ENCODE measurements at places on chromosomes 6 and 20. TPM values are rescaled to one million over a fixed set of nuclear protein-coding genes. Genes with fewer than 3 reads are reported as not detected.

- DNase-seq: peak; percentile 1
Observed at GRCh38 chr20:44357555-44358125, 2.1 kb downstream of the HNF4A start.

- no peak for DNase-seq
Observed at GRCh38 chr6:3538536-3538935, 81.7 kb upstream of the SLC22A23 start.

REM1 gene
- total RNA-seq: not detected

GRCh38 chr6:143545976-143546547, 34.5 kb upstream of the FUCA2 start:
- peak; percentile 40 for DNase-seq

- DNase-seq: no peak
Observed at GRCh38 chr20:31859998-31860380, 10.3 kb downstream of the DUSP15 start.

DNA sequence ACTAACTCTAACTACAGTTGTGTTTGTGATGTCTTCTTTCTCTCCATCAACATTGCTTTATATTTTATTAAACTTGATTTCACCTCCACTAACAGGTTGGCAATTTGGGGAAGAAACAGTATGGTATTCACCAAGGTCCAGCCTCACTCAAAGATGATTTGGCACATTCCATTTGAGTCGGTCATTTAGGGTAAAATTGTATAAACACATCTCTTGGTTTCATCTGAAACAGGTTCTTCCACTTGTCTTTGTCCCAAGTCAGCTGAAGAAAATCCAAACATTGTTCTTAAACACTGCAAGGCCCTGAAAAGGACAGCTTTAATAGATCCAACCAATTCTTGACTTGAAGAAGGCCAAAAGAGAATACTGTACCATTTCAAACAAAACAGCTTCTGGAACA, 104.9 kb upstream of the NT5E start:
- DNase-seq: no peak

DNA sequence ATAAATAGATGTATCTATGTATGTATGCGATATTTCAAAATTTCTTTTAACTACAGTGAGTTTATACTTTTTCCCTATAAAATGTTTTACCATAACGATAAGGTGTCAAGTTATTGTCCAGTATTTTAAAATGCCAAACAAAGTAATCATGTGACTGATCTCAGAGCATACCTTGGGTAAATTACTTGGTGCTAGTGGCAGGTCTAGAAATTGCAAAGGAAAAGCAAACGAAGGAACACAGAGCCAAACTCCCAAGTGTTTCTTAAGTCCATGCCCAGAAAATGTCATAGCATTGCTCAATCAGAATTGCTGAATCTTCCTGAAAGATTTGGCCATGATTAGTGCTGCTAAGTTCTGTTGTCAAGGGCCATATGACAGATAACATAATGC, 77.5 kb downstream of the CAP2 start:
- peak; percentile 85 for DNase-seq

GRCh38 chr6:33314943-33315792, 1.3 kb upstream of the TAPBP start:
- DNase-seq: no peak

DNA sequence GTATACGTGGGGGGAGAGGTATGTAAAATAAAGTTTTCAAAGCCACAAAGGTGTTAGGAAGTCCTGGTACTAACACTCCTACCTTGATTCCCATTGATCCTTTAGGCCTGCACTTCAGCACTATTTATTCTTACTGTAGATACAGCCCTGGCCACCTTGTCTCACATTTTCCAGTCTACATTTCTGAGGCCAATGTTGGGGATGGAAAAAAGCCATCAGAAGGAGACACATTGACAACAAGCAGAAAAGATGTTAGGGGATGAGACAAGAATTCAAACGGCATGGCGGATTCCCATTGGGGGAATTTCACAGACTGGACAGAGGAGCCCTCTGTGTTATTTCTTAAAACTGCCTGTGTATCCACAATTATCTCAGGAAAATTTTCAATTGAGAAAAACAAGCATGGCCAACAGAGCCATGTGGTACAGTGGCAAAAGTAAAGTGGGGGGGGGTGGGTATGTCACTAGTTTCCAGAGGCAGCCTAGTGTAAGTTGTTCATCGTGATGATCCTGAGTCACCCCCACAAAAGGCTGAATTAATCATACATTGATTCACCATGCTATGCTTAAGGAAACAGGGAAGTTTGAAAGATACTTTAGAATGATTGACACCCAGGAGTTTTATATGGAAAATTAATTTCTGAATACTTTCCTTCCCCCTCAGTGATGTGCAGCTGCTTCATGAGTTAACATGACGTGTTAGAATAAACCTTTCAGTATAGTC, 40.5 kb downstream of the RREB1 start:
- DNase-seq: peak; percentile 25

GRCh38 chr20:45467861-45468260, 1.7 kb upstream of the WFDC2 start:
- DNase-seq: no peak

CLDN20 gene
- total RNA-seq: not detected

DNA sequence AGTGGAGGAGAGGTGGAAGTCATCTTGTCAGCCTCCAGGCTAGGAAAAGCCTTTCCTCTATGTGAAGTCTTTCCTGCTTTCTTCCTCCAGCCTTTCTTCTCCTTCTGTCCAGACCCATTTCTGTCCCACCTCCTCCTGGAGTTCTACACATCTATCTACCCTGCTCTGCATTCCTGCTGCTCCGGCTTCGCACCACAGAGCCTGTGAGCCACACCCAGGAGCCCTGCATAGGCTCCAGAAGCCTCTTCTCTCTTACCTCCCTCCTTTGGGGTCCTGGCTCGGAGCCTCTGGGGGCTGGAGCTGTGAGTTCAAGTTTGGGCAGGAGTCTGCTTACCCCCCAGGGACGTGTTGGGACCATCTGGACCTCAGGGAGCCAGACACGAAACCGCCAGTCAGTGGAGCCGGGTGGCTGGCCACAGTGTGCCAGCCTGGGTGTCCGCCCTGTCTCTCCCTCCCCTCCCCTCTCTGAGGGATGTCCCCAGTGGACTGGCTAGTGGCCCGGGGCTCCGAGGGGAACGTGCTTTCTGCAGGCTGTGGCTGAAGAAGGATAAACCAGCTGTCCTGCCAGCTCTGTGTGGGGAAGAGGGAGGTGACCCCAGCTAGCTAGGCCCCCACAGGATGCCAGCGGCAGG, 99.2 kb downstream of the VEGFA start:
- DNase-seq: no peak

TRDN gene
- total RNA-seq: not detected

DNA sequence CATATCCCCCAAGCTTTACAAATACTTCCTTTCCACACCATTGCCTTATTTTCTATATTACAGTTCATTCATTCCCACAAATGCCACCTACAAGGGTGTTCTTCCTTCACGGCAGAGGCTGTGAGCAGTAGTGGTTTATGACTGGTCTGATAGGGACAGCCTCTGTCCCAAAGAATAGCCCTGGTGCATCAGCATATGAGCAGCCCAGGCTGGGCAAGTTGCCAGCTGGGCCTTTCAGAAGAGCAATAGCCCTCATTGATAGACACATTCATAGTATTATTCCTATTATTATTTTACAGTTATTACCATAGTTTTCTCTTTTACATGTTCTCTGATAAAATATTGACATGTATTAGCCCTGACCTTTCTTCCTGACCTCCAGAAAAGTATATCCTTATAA, 149.9 kb downstream of the MMS22L start:
- no peak for DNase-seq

MCHR2 gene
- not detected for total RNA-seq

HLA-G gene
- not detected for total RNA-seq

- DNase-seq: peak; percentile 94
Observed at GRCh38 chr20:47336129-47336754, 20.3 kb downstream of the ZMYND8 start.

PGK2 gene
- not detected for total RNA-seq

- peak; percentile 84 for DNase-seq
Observed at GRCh38 chr6:83371423-83371822, 59.4 kb downstream of the ME1 start.

DNA sequence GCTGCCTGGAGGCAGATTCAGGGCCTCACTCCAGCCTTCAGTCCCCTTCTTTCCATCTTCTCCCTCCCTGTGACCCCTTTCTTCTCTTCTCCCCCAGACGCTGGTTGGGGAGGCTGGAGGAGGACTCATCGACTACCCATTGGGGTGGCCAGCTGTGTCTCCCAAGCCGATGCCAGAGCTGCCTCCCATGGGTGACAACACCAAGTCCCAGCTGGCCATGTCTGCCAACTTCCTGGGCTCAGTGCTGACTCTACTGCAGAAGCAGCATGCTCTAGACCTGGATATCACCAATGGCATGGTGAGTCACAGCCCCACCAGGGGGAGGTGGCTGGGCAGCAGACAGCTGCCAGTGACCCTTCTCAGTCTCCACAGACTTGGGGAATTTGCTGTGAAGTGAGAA, 12.9 kb downstream of the BPIFB4 start:
- no peak for DNase-seq

- DNase-seq: peak; percentile 73
Observed at GRCh38 chr6:46781478-46782378, 11.5 kb upstream of the MEP1A start.

DNA sequence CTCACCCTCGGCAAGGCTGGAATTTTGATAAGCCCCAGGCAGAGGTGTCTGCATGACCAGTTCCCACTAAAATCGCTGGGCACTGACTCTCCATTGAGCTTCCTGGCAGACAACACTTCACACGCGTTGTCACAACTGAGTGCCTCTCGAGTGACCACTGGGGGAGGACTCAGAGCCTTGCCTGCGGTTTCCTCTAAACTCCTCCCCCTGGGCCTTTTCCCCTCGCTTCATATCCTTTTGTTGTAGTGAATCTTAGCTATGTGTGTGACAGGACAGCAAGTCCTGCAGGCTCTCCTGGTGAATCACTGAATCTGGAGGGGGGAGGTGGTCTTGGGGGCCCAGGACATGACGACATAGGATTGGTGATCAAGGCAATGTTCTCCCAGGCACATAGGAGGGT, 670.8 kb downstream of the PRKN start:
- no peak for DNase-seq

GRCh38 chr20:3398681-3399252, 8.7 kb downstream of the DNAAF9 start:
- peak; percentile 17 for DNase-seq

DNA sequence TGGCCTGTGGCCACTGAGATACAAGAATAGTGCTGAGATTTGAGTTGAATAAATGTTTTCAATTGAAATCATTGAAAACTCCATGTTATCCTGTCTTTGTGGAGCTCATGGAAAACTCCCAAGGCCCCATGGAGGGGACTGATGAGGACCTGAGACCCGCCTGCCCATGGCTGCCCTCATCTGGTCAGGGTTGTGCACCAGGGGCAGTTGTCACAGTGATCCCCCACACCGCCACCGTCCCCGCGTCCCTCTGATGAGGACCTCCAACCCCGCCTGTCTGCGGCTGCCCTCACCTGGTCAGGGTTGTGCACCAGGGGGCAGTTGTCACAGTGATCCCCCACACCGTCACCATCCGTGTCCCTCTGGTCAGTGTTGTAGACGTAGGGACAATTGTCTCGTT, 27.8 kb downstream of the THBS2 start:
- DNase-seq: no peak

B3GALT4 gene
- total RNA-seq: 8.7 TPM

GRCh38 chr6:92710048-92710447, 709.3 kb downstream of the EPHA7 start:
- DNase-seq: no peak

All from fibroblast of the aortic adventitia (primary cell).